ENCODE measurements at places on chromosomes 1 and 21. TPM values are rescaled to one million over a fixed set of nuclear protein-coding genes. Genes with fewer than 3 reads are reported as not detected.

AIRE gene
- polyA plus RNA-seq, result not detected

KCNJ15 gene
- polyA plus RNA-seq, result not detected

LIN28A gene
- 1.0 TPM for polyA plus RNA-seq

FCRLB gene
- polyA plus RNA-seq, result 0.70 TPM

S100A7A gene
- 0.24 TPM for polyA plus RNA-seq

USH2A gene
- polyA plus RNA-seq, result 0.10 TPM

FAM78B gene
- 3.9 TPM for polyA plus RNA-seq

SPRR2G gene
- not detected for polyA plus RNA-seq

APP gene
- 462 TPM for polyA plus RNA-seq

AADACL3 gene
- polyA plus RNA-seq, result not detected

IFNLR1 gene
- 0.16 TPM for polyA plus RNA-seq

TENT5C gene
- 0.42 TPM for polyA plus RNA-seq

PTPN14 gene
- polyA plus RNA-seq, result 0.07 TPM

SPRR2D gene
- not detected for polyA plus RNA-seq

FALEC gene
- polyA plus RNA-seq, result not detected

CFAP141 gene
- polyA plus RNA-seq, result not detected

INTS11 gene
- 132 TPM for polyA plus RNA-seq

FCRL2 gene
- polyA plus RNA-seq, result not detected

SOX13 gene
- 1.7 TPM for polyA plus RNA-seq
